ENCODE measurements at places on chromosomes 1 and 21.

DNA sequence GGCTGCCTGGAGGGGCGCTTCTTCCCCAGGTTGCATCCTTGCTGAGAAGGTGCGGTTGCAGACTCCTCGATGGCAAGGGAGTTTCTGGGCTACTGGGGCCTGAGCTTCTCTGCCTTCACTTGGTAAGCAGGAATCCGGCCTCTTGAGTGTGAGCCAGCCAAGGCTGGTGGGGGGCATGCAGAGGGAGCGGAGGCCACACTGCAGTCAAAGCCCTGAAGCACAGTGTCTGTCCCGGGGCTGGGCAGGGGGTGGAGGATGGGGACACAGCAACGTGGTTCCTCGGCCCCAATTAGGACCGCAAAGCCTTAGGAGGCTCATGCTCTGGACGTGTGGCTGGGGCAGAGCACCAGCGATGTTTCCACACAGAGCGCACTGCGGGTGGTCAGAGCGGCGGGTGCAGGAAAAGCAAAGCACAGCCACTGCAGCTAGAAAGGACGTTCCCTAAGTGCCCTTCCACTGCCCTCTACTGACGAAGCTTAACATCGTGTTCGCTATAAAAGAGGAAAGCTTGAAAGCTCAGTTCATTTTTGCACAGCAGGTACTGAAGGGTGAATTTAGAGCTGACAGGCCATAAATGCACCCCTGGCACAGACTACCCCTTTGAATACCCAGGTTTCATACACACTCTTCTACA is 60.7 kb upstream of the COG2 start:
- DNase-seq = no peak
- H3K4me3 ChIP-seq = no peak overlapping the region
- no peaks in the 10 kb centered on the region for H3K27me3 ChIP-seq
- no peaks in the 10 kb centered on the region for H3K4me1 ChIP-seq
- H3K27ac ChIP-seq = no peak overlapping the region

GRCh38 chr1:12597792-12598191 is 20.2 kb downstream of the DHRS3 start:
- peak; percentile 91 for DNase-seq
- H3K27ac ChIP-seq = peak overlapping the region; percentile 90
- H3K4me3 ChIP-seq = no peak overlapping the region
- H3K27me3 ChIP-seq = no peaks in the 10 kb centered on the region

DNA sequence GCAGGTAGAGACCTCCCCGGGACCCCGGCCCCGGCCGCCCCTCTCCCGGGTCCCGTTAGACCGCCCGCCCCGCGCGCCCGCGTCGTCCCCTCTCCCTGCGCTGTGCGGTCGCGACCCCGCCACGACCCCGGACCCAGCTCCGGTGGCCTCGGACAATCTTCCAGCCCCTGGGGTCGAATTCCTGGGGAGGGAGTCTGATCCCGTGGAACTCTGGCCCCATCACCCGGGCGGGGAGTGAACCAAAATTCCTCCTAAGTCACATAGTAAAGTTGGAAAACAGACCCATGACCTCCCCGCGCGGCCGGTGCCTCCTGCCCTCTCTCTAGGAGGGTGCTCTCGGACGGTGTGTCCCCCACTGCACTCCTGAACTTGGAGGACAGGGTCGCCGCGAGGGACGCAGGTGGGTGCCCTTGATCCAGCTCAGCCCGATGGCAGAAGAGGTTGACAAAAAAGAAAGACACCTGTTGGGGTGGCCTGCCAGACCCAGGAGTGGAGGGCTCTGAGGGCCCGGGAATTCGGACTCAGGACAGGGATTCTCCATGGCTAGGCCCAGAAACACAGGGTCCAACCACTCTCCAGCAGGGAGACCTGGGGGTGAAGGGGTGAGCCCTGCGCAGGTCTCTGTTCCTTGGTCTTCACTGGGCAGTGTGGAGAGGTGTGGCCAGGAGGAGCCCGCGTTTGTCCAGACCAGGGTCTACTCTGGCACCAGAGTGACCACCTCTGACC is 451 bp downstream of the ADAMTSL4 start:
- peak overlapping the region; percentile 92 for H3K27ac ChIP-seq
- H3K4me3 ChIP-seq = peak overlapping the region; percentile 59
- H3K4me1 ChIP-seq = peaks cover 3% of the 10 kb centered on the region
- no peaks in the 10 kb centered on the region for H3K36me3 ChIP-seq
- peak; percentile 82 for DNase-seq

DNA sequence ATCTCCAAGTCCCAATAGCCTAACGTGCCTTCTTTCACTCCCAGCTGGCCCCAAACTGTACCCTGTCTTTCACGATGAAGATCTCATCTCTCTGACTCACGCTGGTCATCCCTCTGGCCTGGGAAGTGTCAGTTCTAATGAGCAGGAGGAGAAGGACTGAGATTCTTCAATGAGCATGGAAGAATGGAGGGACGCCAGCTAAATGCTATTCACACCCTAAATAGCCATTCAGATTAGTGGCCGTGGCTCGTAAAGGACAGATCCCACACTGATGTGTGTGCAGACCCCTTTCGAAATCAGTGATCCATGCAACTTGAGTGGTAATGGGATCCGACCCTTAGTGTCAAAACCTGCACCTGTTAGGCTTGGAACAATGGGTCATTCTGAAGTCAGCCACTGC is 75.9 kb upstream of the SMYD2 start:
- no peak for DNase-seq
- no peak overlapping the region for H3K27ac ChIP-seq
- H3K36me3 ChIP-seq = no peaks in the 10 kb centered on the region

GRCh38 chr1:188062456-188062855 is 1233.7 kb downstream of the PLA2G4A start:
- no peak for DNase-seq
- no peak overlapping the region for H3K4me3 ChIP-seq

GRCh38 chr1:78619446-78619802 is 824 bp upstream of the IFI44L start:
- peak overlapping the region; percentile 37 for H3K4me3 ChIP-seq
- H3K27ac ChIP-seq = peak overlapping the region; percentile 53
- no peaks in the 10 kb centered on the region for H3K36me3 ChIP-seq
- H3K27me3 ChIP-seq = no peaks in the 10 kb centered on the region
- H3K4me1 ChIP-seq = no peaks in the 10 kb centered on the region

- no peaks in the 10 kb centered on the region for H3K36me3 ChIP-seq
- H3K27ac ChIP-seq = no peak overlapping the region
- H3K4me1 ChIP-seq = no peaks in the 10 kb centered on the region
- H3K4me3 ChIP-seq = no peak overlapping the region
- H3K27me3 ChIP-seq = no peaks in the 10 kb centered on the region
These were observed 212.9 kb downstream of the KCNH1 start for GRCh38 chr1:210920716-210921694.

DNA sequence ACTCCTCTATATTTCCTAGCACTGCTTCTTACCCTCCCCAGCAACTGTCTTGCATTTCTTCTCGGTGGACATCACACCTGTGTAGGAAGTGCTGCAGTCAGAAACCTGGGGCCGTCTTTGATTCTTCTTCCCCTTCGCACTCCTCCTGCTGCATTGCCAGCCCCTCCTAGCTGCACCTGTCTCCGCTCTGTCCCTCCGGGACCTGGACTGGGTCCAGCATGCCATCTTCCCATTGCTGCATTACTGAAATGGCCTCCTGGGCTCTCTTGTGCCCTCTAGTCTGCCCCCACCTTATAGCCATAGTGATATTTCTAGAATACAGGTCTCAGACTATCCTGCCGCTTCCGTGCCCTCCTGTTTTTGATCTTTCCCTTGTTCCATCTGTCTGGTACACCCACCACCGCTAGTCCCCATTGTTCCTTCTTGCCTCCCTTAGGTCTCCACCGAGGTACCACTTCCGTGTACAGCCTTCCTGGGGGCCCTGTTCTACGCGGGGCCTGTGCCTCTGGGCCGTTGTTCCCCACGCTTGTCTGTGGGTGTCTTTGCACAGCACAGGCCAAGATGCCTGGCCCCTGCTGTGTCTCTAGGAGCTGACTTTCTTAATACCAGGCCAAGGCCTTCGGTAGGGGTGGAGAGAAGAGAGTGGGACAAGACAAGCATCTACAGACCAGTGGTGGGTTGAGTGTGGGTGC is 107.6 kb downstream of the GALNT2 start:
- H3K4me3 ChIP-seq = no peak overlapping the region
- H3K36me3 ChIP-seq = peaks cover 9% of the 10 kb centered on the region
- H3K4me1 ChIP-seq = peaks cover 31% of the 10 kb centered on the region
- no peak overlapping the region for H3K27ac ChIP-seq
- H3K27me3 ChIP-seq = no peaks in the 10 kb centered on the region

GRCh38 chr1:3410142-3410925 is 44.1 kb upstream of the ARHGEF16 start:
- DNase-seq = peak; percentile 71
- H3K4me1 ChIP-seq = no peaks in the 10 kb centered on the region
- H3K27ac ChIP-seq = peak overlapping the region; percentile 40
- no peaks in the 10 kb centered on the region for H3K27me3 ChIP-seq
- H3K4me3 ChIP-seq = no peak overlapping the region

- DNase-seq = no peak
- no peak overlapping the region for H3K4me3 ChIP-seq
- H3K4me1 ChIP-seq = no peaks in the 10 kb centered on the region
- H3K27ac ChIP-seq = no peak overlapping the region
These were observed 156.3 kb downstream of the ST6GALNAC3 start for GRCh38 chr1:76230842-76231281.
